ENCODE measurements at places on chromosomes 1 and 21.
A peak's percentile ranks its signal among the peaks of the same experiment; 100 is the strongest.

DNA sequence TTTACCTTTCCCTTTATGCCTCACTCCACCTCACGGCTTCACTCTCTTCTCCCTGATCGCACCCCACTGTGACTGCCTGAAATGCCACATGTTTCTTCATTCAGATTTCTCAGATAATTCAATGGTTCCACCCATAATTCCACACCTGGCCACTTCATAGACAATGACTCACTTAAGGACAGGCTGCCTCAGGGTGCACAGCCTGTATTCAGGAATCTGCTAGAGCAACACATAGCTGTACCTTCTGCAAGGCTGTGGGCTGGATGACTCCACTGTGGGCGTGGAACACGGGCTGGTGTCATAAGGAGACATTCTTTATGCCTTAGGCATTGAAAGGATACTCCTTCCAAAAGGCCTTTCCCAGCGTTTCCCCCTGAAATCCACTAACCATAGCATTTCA, 36.1 kb downstream of the L1TD1 start:
- DNase-seq = no peak

DNA sequence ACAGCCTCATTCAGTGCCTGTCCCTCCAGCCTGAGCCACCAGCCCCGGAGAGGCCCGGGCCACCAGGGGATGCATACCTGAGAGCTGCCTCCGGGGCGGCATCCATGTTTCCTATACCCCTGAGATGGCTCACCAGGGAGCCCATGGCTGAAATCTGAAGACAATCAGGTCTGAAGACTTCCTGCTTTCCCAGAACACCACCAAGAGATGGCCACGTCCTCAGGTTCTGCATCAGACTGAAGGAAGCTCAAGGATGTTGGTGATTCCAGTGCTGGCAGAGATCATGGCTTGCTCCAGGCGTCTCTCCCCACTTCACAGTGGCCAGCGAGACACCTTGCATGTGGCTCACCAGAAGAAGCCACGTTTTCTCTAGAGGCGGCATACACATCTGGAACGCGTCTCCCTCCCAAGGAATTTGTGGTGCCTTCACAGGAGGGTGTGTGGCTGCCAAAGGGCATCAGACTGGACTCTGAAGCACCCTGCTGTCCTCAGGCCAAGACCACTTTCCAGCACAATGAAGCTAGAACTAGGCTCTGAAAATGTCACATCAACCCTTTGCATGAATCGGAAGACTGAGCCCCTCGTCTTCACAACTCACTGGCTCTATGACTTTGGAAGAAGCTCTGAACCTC, 170.7 kb upstream of the IRF2BP2 start:
- no peak for DNase-seq

- DNase-seq = no peak
Measured at GRCh38 chr1:81802457-81802706, 1.6 kb downstream of the ADGRL2 start.

DNA sequence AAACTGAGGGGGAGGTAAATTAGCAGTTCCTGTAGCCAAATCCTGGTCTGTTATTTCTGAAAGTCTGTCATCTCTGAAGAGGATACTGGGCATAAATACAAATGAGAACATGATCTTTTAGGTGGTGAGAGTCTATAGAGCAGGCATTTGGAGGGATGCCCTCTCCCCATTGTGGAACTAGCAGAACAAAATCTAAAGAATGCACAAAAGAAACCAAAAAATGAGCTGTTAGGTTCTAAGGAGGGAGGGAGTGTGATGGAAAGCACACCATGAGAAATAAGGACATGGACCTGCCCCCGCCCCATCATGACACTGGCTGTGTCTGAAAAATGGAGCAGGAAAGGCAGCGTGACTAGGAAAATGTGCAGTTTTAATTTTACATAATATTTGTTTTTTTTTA, 262.0 kb downstream of the KIF26B start:
- no peak for DNase-seq

DNA sequence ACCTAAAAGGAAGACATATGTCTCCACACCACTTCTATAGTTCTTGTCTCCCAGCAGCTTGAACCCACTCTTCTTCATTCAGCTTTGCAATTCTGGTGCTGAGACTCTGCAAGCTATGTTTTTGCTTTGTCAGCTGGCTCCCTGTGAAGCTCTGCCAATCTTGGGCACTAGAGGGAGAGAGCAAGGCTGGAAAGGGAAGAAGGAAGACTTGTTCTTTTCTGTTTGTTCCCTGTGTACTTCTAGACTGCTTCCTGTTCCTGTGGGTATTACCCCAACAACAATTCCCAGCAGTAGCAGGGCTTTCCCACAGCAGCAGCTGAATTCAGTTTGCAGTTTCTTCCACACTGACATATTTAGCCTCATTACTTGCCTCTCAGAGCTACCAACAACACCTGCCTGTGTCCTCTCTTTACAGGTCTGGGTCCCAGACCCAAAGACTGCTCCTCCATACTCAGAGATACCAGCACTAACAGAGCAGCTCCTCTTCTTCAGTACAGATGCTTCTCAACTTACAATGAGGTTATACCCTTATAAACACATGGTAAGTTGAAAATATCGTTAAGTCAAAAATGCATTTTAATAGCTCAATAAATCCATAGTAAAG, 275.2 kb upstream of the NEGR1 start:
- DNase-seq = peak; percentile 32

DNA sequence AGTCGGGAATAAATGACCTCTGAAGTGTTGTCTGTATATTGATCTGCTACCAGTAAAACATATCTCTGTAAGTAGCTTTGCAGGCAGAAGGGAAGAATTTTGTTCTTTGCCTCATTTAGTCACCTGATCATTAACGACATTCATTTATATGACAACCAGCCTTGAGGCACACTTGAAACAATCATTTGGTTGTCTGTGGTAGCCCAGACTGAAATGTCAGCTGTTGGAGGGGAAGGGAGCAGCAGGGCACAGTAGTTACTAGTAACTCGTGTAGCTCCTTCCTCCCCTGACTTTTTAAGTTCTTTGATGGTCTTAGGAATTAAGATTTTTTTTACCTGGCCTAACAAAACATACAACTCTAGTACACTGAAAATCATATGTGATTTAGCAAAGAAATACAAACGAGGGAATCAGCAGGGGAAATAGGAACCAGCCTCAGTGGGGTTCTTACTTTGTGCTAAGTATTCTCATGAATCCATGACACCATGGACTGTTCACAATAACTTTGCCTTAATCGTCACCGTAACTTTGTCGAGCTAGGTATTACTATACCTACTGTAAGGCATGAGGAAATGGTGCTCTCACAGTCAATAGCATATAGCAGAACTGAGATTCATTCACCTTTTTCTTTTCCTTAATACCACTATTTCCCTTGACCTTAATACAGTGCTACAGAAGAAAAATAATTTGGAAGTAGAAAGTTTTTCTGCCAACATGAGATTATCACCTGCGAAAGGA, 6.4 kb downstream of the IL12RB2 start:
- DNase-seq = no peak

DNA sequence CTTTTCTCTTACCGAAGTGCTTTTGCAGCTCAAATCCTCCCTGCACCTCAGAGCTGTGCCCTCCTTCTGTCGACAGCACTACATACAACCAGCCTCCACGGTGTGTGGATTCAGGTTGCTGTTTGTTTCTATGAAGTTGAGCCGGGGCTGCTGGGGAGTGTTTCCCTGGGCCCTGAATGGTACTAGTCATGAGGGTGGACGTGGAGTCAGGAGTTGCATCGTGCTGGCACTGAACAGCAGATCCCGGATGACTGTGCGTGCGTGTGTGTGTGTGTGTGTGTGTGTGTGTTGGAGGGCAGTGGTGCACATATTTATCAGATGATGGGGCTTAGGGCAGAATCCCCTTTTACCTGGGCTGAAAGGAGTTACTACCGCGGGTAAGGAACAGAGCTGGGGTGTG, 47.0 kb downstream of the ACTL8 start:
- DNase-seq = no peak

- no peak for DNase-seq
Measured at GRCh38 chr1:44290250-44291094, 64.6 kb downstream of the ERI3 start.

DNA sequence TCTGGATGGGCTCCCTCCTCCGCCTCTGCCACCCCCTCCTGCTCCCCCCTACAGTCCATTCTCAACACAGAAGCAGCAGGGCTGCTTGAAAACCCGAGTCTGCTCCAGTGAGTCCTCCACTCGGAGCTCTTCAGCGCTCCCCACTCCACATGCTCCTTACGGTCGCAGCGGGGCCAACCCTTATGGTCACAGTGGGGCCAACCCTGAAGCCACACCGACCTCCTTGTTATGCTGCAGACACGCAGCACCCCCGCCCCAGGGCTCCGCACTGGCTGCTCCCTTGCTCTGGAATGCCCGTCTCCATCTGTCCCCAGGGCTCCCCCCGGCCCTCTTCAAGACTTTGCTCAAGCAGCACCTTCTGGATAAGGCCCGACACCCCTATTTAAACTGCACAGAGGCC, 22.6 kb downstream of the GPR157 start:
- DNase-seq = no peak

DNA sequence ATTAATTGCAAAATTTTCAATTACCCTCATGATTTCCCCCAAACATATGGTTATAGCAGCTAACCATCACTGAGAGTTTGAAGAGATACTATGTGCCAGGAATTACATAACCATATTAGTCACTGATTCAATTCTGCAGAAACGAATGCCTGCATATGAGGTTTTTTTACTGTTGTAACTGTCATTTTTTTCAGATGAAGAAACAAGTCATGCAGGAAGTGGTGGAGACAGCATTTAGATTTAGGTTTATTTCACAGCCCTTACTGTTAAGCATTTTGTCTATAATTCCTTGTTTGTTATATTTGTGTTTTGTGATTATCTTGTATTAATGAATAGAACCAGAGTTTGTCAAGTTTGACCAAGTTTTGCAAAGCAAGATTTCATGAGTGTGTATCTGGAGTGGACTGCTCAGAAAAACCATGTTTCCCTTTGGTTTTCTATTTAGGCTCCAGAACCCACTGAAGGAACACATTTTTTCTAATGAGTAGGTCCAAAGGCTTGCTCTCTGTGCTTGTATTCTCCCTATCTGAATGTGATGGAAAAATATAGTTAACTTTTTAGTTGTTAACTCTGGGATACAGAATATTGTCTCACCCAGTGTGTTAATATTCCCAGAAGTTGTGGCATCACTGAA, 308.5 kb upstream of the ADAMTS5 start:
- no peak for DNase-seq

DNA sequence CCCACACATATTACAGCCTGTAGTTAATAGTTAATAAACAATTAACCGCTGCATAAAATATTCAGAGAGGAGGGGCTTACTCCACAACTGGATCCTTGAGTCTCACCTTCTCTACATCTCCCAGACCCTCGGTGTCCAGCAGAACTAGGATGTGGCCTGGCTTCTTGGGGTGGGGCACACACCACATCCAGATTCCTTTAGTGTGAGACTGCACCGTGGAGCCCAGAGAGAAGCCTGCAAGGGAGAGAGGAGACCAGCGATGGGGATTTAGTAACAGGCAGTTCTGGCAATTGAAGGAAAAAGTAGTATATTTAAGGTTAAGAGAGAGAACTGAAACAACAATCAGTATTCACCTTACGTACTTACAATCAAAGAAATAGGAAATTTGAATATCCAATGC, 4.9 kb downstream of the GBP1 start:
- DNase-seq = no peak

DNA sequence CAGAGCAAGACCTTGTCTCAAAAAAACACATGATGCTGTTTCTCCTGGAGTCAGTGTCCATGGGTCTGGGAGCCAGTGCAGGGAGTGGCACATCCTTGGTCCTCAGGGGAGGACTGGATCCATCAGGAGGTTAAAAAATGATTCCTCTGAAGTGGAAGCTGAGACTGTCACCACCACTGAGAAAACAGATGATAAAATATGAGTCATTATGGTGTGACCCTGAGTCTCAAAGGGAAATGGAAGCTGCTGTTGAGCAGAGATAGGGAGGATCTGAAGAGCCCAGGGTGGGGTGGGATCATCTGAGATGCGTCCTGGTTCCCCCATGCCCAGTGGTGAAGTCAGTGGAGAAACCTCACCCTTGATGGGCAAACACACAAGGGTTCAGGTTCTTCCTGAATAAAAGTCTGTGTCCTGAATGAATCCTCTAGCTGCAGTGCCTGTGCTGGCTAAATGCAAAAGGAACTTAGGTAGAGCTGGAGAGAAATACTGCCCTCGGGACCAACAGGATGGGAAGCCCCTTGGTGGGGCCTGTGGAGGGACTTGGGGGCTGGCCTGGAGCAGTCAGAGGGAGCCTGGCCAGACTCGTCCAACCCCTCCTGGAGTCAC, 61.6 kb upstream of the TENT5B start:
- no peak for DNase-seq

- DNase-seq = no peak
Measured at GRCh38 chr1:18795002-18795689, 64.3 kb downstream of the TAS1R2 start.

DNA sequence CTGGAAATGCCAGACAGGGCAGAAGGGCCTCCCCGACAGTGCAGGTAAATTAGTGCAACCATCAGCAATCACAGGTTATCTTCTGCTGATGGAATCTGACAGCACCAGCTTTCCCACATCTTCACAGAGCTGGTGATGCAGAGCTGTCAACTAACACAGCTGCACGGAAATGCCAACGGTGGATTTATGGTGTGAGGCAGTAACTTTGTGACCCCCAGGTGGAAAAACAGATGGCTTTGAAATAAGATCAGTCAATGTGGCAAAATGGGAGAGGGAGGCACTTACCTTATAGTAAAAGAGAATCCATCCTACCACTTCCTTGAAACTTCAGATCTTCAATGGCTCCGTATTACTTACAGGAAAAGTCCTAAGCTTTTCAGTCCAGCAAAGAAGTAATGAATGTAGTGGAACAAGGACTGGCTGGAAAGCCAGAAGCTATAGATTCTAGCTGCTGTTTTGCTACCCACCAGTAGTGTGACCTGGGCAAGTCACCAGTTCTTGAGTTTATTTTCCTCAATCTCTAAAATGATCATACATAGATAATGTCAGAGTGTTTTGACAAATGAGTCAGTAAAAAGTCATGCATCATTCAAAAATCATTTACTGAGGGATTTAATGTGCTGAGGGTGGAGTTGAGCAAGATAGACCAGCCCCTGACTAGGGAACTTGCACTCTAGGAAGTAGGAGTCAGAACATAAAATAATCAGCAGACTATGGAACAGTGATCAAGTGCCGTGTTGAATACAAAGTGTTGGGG, 245.7 kb upstream of the JUN start:
- no peak for DNase-seq

GRCh38 chr1:159428536-159428935, 3.5 kb upstream of the OR10J4 start:
- no peak for DNase-seq

GRCh38 chr1:29698033-29698432, 461.7 kb downstream of the PTPRU start:
- peak; percentile 68 for DNase-seq

GRCh38 chr21:28885853-28886177, 106.9 kb downstream of the LTN1 start:
- no peak for DNase-seq

- no peak for DNase-seq
Measured at GRCh38 chr21:26958788-26959187, 8.1 kb downstream of the ADAMTS5 start.
